Spinal cord (tissue), 10 donors: ENCODE measurements at places on chromosomes 7 and 10.
A peak's percentile ranks its signal among the peaks of the same experiment; 100 is the strongest.

DNA sequence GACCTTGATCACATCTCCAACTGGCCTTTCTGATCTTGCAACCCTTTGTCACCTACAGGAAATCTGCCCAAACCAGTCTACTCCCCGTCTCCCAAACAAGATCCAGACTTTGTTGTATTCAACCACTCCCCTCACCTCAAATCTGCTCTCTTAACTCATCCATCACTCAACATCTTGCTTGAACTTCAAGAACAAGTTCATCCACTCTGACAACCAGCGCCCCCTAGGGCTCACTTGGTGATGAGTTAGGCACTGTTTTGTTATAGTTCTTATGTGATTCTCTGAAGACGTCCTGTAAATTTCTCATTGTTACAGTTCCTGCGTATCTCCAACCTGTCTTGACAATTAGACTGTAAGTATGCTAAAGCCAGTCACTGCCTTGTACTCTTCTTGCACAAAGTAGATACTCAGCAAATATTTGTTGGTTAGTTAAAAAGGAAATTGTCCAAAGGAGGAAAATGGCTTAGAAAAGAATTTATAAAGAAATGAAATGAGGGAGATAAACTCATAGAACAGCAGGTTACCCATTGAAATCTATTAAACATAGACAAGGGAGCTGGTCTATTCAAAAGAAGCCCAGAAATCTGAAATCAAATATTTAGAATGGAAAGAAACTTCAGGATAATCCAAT, 5.3 kb downstream of the FRMD4A start:
- DNase-seq: no peak

- DNase-seq: no peak
Measured at GRCh38 chr7:134940729-134941128, 45.6 kb upstream of the AGBL3 start.

GRCh38 chr7:156195276-156195675, 383.0 kb upstream of the SHH start:
- DNase-seq: peak; percentile 96

- no peak for DNase-seq
Measured at GRCh38 chr7:122038904-122039303, 105.1 kb downstream of the AASS start.

GRCh38 chr7:116425647-116426209, 73.8 kb upstream of the CAV2 start:
- no peak for DNase-seq

DNA sequence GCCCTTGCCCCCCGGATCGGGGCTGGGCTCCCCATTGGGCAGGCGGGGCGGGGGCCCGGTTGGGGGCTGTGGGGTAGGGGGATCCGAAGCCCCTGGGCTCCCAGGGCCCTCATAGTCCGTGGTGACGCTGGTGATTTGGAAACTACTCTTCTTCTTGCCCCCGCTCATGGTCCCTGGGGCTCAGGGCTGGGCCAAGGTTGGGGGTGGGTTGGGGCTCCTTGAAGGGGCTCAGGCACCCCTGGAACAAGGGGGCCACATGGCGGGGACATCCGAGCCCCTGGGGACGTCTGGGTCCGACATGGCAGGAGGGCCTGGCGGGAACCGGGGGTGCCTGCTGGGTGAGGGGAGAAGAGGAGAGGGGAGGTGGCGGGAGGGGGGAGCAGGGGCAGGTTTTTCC, 1.1 kb downstream of the TSC22D4 start:
- no peak for DNase-seq

GRCh38 chr10:43453266-43453831, 16.4 kb downstream of the ZNF487 start:
- DNase-seq: no peak

DNA sequence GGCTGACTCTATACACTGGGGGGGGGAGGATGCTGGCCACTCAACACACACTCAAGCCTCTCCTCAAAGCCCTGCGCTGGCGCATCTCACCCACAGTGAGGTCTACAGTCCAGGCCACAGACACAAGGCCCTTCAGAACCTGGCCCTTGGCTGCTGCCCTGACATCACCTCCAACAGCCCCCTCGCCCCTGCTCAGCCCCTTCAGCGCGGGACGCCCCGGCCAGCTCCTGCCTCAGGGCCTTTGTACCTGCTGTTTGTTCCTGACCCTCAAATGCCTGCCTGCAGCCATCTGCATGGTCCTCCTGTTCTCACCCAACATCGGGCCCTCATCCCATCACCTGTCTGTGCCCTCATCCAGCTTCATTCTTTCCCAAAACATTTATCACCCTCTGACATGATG, 572.6 kb downstream of the DNAJB6 start:
- DNase-seq: no peak

DNA sequence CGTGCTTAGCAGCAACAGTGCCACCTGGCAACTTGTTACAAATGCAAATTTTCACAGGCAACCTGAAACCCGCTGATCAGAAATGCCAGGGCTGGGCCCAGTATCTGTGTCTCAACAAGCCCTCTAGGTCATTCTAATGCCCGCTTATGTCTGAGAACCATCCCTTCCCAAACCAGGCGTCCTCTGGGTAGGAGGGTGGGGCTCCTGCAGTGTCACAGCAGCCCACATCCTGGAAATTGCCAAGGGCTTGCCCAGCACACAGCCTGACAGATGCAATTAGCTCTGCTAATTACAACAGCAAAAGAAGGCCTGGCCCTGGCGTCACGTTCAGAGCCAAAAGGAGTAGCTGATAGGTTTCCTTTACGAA, 15.9 kb downstream of the ITPRIP start:
- DNase-seq: no peak
